Aortic smooth muscle cell (primary cell): ENCODE measurements at places on chromosomes 1 and 21. TPM values are rescaled to one million over a fixed set of nuclear protein-coding genes. Genes with fewer than 3 reads are reported as not detected.

CD164L2 gene
- not detected in 2 replicates for total RNA-seq

NMNAT2 gene
- total RNA-seq: 0.44 and 0.66 TPM in 2 replicates

LAX1 gene
- under 0.01 TPM in 1 of 2 replicates, not detected in the other for total RNA-seq

LGR6 gene
- not detected in 2 replicates for total RNA-seq

INSRR gene
- total RNA-seq: under 0.01 TPM in 1 of 2 replicates, not detected in the other

GBP6 gene
- total RNA-seq: not detected in 2 replicates

PALMD gene
- total RNA-seq: 19.4 and 78.2 TPM in 2 replicates

NCF2 gene
- total RNA-seq: under 0.01 and 0.19 TPM in 2 replicates

SPRR3 gene
- total RNA-seq: not detected in 2 replicates

TPTE gene
- not detected in 2 replicates for total RNA-seq
